ENCODE measurements at places on chromosomes 5 and 9. TPM values are rescaled to one million over a fixed set of nuclear protein-coding genes. Genes with fewer than 3 reads are reported as not detected.

Gene AFF4
- 76.9 TPM for total RNA-seq

Gene LHX3
- total RNA-seq: not detected

- DNase-seq: no peak
Measured at GRCh38 chr9:122318284-122318683, 52.5 kb upstream of the PTGS1 start.

GRCh38 chr5:19928562-19929421 lies 59.2 kb downstream of the CDH18 start:
- no peak for DNase-seq

GRCh38 chr9:126393876-126394275 lies 67.2 kb downstream of the MVB12B start:
- DNase-seq: no peak

DNA sequence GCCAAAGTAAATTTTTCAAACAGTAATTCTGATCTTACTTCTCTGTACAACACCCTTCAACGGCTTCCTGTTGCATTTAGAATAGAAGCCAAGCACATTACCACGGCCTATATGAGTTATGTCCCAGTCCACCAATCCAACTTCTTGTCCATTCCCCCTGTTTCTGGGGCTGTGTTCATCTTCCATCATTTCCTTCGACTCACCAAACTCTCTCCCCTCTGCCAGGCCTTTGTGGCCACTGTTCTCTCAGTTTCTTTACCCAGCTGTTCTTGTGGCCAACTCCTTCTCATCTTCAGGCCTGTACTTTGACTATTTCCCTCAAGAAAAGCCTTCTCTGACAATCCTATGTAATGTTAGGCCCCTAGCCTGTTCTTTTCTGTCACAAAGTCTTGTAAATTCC lies 259.4 kb upstream of the EFNA5 start:
- no peak for DNase-seq

DNA sequence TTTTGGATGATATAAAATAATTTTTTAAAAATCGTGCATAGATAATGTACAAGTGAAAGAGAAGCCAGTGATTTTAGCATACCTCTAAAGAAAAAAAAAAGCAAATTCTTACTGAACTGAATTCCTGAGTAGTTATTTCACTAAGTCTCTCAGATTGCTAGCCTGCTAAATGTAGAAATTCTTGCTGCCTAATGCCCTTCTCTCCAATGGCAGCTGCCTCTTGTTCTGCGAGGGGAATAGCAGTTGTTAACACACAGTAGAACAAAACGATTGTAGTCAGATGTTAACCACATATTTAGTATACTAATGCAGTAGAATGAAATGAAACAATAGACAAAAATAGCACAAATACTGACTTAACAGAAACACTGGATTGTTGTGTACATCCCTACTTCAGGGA lies 26.8 kb downstream of the SMAD5 start:
- no peak for DNase-seq

GRCh38 chr5:122093415-122094180 lies 15.5 kb upstream of the LOX start:
- no peak for DNase-seq

- no peak for DNase-seq
Measured at GRCh38 chr9:115694014-115694413, 459.6 kb upstream of the PAPPA start.

DNA sequence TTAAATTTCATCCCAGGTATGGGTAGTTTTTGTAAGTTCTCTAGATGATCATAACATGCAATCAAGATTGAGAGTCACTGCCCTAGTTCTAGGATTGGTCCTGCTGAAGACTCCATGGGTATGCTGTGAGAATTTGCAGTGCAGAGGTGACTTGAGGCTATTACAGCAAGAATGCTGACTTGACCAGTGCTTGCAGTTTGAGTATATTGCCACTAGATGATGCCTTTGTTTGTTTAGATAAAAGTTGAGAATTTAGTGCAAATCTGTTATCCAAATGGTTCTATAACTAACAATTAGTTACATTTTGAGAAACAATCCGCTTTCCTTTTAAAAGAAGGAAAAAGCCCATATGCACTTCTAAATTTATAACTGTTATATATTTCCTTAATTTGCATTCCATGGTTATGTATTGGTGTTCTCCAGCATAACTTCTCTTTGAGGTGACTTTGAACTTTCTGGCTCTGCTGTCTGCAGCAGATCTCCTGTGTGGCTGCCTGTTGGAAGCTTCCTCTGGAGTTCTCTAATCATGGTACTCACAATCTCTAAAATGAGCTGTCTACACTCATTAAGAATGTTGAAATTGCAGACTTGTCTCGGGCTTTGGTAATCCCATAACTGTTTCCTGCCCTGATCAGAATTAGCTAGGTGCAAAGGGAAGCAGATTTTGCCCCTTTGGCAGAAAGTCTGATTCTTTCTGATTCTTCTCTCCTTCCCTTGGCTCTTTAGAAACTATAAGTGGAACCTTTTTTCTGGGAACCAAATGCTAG lies 24.9 kb downstream of the MELK start:
- no peak for DNase-seq

GRCh38 chr5:172802567-172803176 lies 31.4 kb upstream of the ERGIC1 start:
- DNase-seq: no peak

GRCh38 chr5:131226899-131227298 lies 37.0 kb upstream of the CDC42SE2 start:
- DNase-seq: no peak

DNA sequence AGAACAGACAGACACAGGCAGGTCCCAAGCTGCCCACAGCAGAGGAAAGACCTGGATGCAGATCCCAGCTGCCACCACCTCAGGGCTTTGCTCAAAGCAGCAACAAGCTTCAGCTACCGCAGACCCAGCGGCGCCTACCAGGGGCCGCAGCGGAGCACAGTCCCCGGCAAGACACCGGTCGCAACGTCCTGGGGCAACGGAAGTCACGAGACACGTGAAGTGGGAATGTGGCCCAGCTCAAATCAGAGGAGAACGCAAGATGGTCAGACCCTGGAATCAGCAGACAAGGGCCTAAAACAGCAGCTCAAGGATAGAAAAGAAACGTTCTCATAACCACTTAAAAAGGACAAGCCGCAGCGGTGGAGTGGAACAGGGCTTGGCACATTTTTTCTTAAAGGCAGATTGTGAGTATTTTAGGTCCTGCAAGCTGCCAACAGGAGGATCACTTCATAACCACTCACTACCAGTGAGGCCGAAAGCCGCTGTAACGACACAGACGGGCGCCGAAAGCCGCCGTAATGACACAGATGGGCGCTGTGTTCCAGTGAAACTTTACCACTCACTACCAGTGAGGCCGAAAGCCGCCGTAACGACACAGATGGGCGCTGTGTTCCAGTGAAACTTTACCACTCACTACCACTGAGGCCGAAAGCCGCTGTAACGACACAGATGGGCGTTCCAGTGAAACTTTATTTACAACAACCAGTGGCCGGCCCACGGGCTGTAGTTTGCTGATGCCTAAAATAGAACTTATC lies 21.7 kb downstream of the SLC9A3 start:
- no peak for DNase-seq
